ENCODE measurements at places on chromosomes 3 and 15. TPM values are rescaled to one million over a fixed set of nuclear protein-coding genes. Genes with fewer than 3 reads are reported as not detected.

The IGSF11 gene
- 0.27 TPM for polyA plus RNA-seq

The ASB14 gene
- polyA plus RNA-seq = not detected

The TRANK1 gene
- polyA plus RNA-seq = 6.8 TPM

The PLSCR4 gene
- polyA plus RNA-seq = 11.8 TPM

The PLA2G4E gene
- 0.62 TPM for polyA plus RNA-seq

Data from thymus (tissue), 14 donors.